ENCODE measurements at places on chromosomes 12 and 14. TPM values are rescaled to one million over a fixed set of nuclear protein-coding genes. Genes with fewer than 3 reads are reported as not detected.

The LALBA gene
- total RNA-seq: not detected

The PRPF40B gene
- total RNA-seq: 13.0 TPM

The PIANP gene
- 1.3 TPM for total RNA-seq

The ASB2 gene
- total RNA-seq: 0.52 TPM

The RDH12 gene
- not detected for total RNA-seq

The TSPAN8 gene
- 108 TPM for total RNA-seq

The NPAS3 gene
- total RNA-seq: 0.76 TPM

The PTPN21 gene
- total RNA-seq: 16.4 TPM

The MAP1LC3B2 gene
- 0.52 TPM for total RNA-seq

The CDCA3 gene
- total RNA-seq: 3.5 TPM

The USP44 gene
- 0.69 TPM for total RNA-seq

The RPL10L gene
- total RNA-seq: not detected

The CIDEB gene
- 1.6 TPM for total RNA-seq

The ERP27 gene
- total RNA-seq: not detected

The CALM1 gene
- total RNA-seq: 763 TPM

The GPRC5A gene
- 56.1 TPM for total RNA-seq

The BDKRB2 gene
- 0.73 TPM for total RNA-seq

The OASL gene
- 0.26 TPM for total RNA-seq

The STAB2 gene
- not detected for total RNA-seq

The DIO3 gene
- 1.1 TPM for total RNA-seq

The CLEC6A gene
- not detected for total RNA-seq

The VRTN gene
- total RNA-seq: not detected

The ANKRD33 gene
- total RNA-seq: 0.03 TPM

The KERA gene
- not detected for total RNA-seq

The PPP1R12A gene
- 81.9 TPM for total RNA-seq

The RNASE4 gene
- 59.6 TPM for total RNA-seq

The KRT73 gene
- total RNA-seq: not detected

The LRP1 gene
- 1,561 TPM for total RNA-seq

The TAS2R46 gene
- total RNA-seq: 4.8 TPM

The FOXG1 gene
- total RNA-seq: 1.6 TPM

The CD163 gene
- not detected for total RNA-seq

The TAS2R10 gene
- 1.2 TPM for total RNA-seq

The SMIM41 gene
- total RNA-seq: 0.07 TPM

The SVOP gene
- total RNA-seq: not detected

The SCN8A gene
- 19.2 TPM for total RNA-seq

The FUT8 gene
- 78.0 TPM for total RNA-seq

The DPPA3 gene
- not detected for total RNA-seq

The LGR5 gene
- 2.2 TPM for total RNA-seq

The GDF3 gene
- total RNA-seq: not detected

The GDF11 gene
- 15.3 TPM for total RNA-seq

The KRT1 gene
- not detected for total RNA-seq

The ANO4 gene
- 0.26 TPM for total RNA-seq

The KRT78 gene
- not detected for total RNA-seq

The FANCM gene
- 4.2 TPM for total RNA-seq

The PMCH gene
- 0.30 TPM for total RNA-seq

The GALNT8 gene
- not detected for total RNA-seq

The RNF31 gene
- 35.1 TPM for total RNA-seq

The LRP1-AS gene
- total RNA-seq: not detected

The CFAP251 gene
- total RNA-seq: 7.9 TPM

The EVL gene
- 17.7 TPM for total RNA-seq

The TRHDE gene
- 1.6 TPM for total RNA-seq

The FITM1 gene
- 0.20 TPM for total RNA-seq

The TMPRSS12 gene
- not detected for total RNA-seq

The HCAR3 gene
- total RNA-seq: not detected

The OTUB2 gene
- 1.8 TPM for total RNA-seq

The PCNX1 gene
- 72.5 TPM for total RNA-seq

The SOAT2 gene
- not detected for total RNA-seq

The KCNH3 gene
- total RNA-seq: 0.33 TPM

The SPIC gene
- not detected for total RNA-seq
